ENCODE measurements at places on chromosomes 3 and 15.

DNA sequence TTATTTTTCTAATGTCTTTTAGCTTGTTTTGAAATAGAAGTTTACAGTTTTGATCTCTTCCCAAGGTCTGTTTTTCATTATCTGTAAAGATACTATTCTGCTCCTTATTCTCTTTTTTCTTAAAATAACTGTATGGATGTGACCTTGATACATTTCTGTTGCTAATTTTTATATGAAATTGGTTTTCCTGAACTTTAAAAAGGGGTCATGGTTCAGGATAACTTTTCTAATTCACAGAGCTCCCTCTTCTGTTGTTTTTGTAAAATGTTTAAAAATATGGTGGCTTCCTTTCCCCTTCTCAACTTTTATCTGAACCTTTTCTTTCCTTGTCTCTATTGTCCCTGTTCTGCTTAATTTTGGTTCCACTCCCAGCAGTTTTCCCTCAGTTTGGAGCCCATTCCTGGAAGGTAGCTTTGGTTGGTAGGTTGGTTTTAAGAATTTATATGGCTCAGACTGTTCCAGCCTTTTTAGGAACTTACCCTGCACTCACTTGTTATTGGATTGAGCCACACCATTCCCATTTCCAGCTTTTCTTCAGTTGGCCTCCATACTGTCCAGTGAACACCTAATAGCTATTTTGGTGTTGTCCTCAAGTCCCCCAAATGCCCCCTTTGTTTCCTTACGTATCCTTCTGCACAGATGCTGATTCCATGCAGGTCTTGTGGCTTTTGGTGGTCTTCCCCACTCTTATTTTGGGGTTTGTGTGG is 70.3 kb downstream of the SLMAP start:
- DNase-seq, result no peak

DNA sequence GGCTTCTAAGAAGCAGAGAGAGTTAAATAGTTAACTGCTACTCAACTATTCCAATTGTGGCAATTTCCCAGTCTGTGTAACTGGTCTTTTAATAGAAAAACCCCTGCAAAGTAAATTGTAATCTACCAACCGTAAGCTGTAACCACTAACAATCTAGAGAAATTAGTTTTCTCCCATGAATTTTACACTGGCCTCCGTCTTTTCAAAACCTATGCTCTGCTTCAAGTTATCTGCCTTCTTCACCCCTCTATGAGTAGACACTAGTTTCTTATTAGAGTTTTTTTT is 42.6 kb downstream of the LRRFIP2 start:
- no peak for DNase-seq

DNA sequence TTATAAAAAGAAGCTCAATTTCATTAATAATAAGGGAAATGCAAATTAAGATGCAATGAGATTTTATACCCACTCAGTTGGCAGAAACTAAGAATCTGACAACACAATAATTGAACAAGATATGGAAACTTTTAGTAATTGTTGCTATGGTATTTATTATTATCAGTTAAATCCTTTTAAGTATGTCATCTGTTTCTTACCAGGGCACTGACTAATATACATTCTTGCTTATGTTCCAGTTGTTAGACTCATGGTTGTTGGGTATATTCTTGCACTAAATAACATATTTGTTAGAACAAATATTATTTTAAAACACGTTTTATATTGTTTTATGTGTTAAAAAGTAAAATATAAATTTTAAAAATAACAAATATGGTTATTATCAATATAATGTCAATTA is 690.3 kb downstream of the MECOM start:
- DNase-seq, result no peak

GRCh38 chr3:187946981-187947380 is 201.7 kb upstream of the BCL6 start:
- DNase-seq, result no peak
